ENCODE measurements at places on chromosomes 5 and 9. TPM values are rescaled to one million over a fixed set of nuclear protein-coding genes. Genes with fewer than 3 reads are reported as not detected.

SMIM15 gene
- total RNA-seq: 39.7 TPM

GRCh38 chr5:54323495-54323894 is 13.1 kb upstream of the ARL15 start:
- peaks cover 7% of the 10 kb centered on the region for H3K4me1 ChIP-seq
- DNase-seq: no peak
- no peak overlapping the region for H3K27ac ChIP-seq
- no peaks in the 10 kb centered on the region for H3K36me3 ChIP-seq

- peaks cover 19% of the 10 kb centered on the region for H3K36me3 ChIP-seq
- H3K27ac ChIP-seq: no peak overlapping the region
- H3K4me1 ChIP-seq: peaks cover 2% of the 10 kb centered on the region
- peaks cover 2% of the 10 kb centered on the region for H3K27me3 ChIP-seq
- DNase-seq: no peak
- no peak overlapping the region for H3K4me3 ChIP-seq
Measured at GRCh38 chr9:114299286-114300152, 23.4 kb upstream of the ORM1 start.

XRCC4 gene
- total RNA-seq: 5.9 TPM

RNF180 gene
- 9.1 TPM for total RNA-seq

SPAAR gene
- total RNA-seq: not detected

PCDHGA11 gene
- total RNA-seq: 12.5 TPM

ST8SIA4 gene
- total RNA-seq: 12.6 TPM

- H3K27ac ChIP-seq: no peak overlapping the region
- H3K27me3 ChIP-seq: peaks cover 2% of the 10 kb centered on the region
- H3K36me3 ChIP-seq: no peaks in the 10 kb centered on the region
- no peak overlapping the region for H3K4me3 ChIP-seq
Measured at GRCh38 chr9:124296094-124296493, 38.3 kb downstream of the NEK6 start.

GRCh38 chr5:78547731-78548615 is 100.6 kb downstream of the LHFPL2 start:
- peaks cover 7% of the 10 kb centered on the region for H3K27me3 ChIP-seq
- H3K4me1 ChIP-seq: peaks cover 9% of the 10 kb centered on the region
- no peak overlapping the region for H3K27ac ChIP-seq
- peak; percentile 53 for DNase-seq
- no peak overlapping the region for H3K4me3 ChIP-seq
- H3K36me3 ChIP-seq: peaks cover 5% of the 10 kb centered on the region

MPDZ gene
- 38.7 TPM for total RNA-seq

IFNA16 gene
- total RNA-seq: not detected

TMCO6 gene
- total RNA-seq: 12.5 TPM

ANXA1 gene
- total RNA-seq: not detected

DNA sequence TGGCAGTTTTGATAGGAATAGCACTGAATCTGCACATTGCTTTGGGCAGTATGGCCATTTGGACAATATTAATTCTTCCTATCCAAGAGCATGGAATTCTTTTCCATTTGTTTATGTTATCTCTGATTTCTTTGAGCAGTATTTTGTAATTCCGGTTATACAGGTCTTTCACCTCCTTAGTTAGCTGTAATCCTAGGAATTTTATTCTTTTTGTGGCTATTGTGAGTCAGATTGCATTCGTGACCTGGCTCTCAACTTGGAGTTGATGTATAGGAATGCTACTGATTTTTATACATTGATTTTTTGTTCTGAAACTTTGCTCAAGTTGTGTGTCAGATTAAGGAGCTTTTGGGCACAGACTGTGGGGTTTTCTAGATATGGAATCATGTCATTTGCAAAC is 24.0 kb downstream of the TMEM161B start:
- no peaks in the 10 kb centered on the region for H3K27me3 ChIP-seq
- H3K36me3 ChIP-seq: no peaks in the 10 kb centered on the region
- no peak overlapping the region for H3K4me3 ChIP-seq
- no peak for DNase-seq
- H3K4me1 ChIP-seq: peaks cover 8% of the 10 kb centered on the region

- H3K27me3 ChIP-seq: peaks cover 6% of the 10 kb centered on the region
- H3K27ac ChIP-seq: no peak overlapping the region
- H3K4me3 ChIP-seq: no peak overlapping the region
- no peaks in the 10 kb centered on the region for H3K4me1 ChIP-seq
- DNase-seq: no peak
Measured at GRCh38 chr5:128962211-128962610, 3.1 kb upstream of the SLC27A6 start.

- H3K4me3 ChIP-seq: no peak overlapping the region
- peaks cover 6% of the 10 kb centered on the region for H3K4me1 ChIP-seq
- H3K36me3 ChIP-seq: no peaks in the 10 kb centered on the region
- DNase-seq: no peak
- H3K27ac ChIP-seq: no peak overlapping the region
Measured at GRCh38 chr9:73871636-73872035, 625.5 kb upstream of the RORB start.

DNA sequence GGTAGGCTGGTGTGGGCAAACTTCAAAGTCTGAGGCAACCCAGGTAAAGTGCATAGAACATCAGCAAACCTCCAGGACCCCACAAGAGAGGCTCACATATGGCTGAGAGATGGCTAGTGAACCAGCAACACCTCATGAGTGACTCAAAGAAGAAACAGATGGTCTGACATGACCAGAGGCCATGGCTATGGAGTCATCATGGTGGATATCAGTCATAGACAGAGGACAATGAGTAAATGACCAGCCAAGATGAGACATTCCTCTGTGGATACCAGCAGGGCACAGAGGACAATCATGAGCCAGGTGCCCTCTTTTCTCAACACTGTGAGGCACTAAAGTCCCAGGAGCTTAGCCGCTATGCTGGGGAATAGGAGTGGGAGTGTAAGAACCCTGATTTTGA is 180.8 kb downstream of the RASEF start:
- no peak overlapping the region for H3K4me3 ChIP-seq
- peaks cover 4% of the 10 kb centered on the region for H3K27me3 ChIP-seq
- H3K36me3 ChIP-seq: peaks cover 5% of the 10 kb centered on the region
- no peaks in the 10 kb centered on the region for H3K4me1 ChIP-seq

DNA sequence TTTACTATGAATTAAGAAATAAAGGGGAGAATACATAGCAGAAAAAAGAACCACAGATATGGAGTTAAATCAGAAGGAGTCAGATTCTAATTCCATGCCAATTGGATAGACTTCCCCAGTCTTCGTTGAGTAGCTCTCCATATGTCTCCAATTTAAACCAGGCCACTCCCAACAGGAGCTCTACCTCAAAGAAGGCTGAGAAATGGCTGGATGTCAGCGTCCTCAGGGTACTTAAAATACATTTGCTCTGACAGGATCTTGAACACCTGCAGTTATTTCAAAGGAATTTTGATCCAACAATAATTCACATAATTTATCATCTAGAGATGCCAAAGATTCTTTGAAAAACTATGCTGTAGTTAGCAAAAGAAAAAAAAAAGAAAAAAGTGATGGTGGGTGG is 133.9 kb upstream of the FBN2 start:
- H3K27me3 ChIP-seq: peaks cover 2% of the 10 kb centered on the region
- H3K4me1 ChIP-seq: peaks cover 2% of the 10 kb centered on the region
- H3K27ac ChIP-seq: no peak overlapping the region
- no peak for DNase-seq
- peaks cover 6% of the 10 kb centered on the region for H3K36me3 ChIP-seq

DNA sequence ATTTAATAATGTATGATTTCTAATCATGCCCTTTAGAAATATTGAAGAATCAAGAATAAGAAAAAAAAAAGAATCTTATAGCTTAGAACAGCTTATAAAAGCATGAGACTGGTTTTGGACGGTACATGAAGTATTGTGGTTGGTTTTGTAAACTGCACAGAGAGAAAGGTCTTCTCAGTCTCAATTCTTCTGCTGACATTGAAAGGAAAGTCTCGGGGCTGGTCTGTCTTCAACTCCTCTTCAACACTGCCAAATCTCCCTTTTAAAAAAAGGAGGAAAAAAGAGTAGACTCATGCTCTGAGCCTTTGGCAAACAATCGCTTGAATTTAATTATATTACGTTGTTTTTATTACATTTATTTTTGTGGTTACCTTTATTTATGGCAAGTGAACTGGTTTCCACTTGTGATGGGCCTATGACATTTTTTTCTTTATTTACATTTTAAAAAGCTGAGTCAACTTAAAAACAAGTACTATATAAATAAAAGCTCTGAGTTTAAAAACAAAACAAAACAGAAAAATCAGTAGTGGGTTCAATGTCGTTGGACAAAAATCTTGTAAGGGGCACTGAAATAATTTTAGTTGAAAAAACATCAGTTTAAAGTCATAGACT is 32.8 kb upstream of the EBF1 start:
- DNase-seq: no peak
- H3K4me3 ChIP-seq: no peak overlapping the region
- peaks cover 1% of the 10 kb centered on the region for H3K27me3 ChIP-seq
- peaks cover 8% of the 10 kb centered on the region for H3K4me1 ChIP-seq
- H3K27ac ChIP-seq: no peak overlapping the region
- H3K36me3 ChIP-seq: no peaks in the 10 kb centered on the region

PCDHB12 gene
- 14.4 TPM for total RNA-seq

- H3K4me3 ChIP-seq: no peak overlapping the region
- H3K27me3 ChIP-seq: peaks cover 3% of the 10 kb centered on the region
- DNase-seq: no peak
- H3K27ac ChIP-seq: no peak overlapping the region
- H3K36me3 ChIP-seq: no peaks in the 10 kb centered on the region
- peaks cover 12% of the 10 kb centered on the region for H3K4me1 ChIP-seq
Measured at GRCh38 chr5:159112436-159112835, 12.7 kb upstream of the EBF1 start.

FBN2 gene
- 0.86 TPM for total RNA-seq

DNA sequence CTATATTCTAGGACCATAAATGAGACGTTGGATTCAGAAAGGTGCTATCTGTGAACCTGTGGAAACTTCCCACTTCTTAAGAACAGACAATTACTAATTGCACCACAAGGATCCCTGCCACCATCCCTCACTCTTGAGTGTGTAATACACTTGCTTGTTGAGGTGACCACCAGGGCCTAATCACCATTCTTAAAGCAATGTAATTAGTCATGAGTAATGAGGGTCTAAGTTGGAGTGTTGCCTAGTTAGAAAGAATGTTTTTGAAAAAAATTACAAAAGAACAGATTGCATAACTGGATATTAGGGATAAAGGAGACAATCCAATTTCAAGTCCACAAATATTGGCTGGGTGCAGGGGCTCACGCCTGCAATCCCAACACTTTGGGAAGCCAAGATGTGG is 56.9 kb upstream of the TRIO start:
- peaks cover 2% of the 10 kb centered on the region for H3K4me1 ChIP-seq
- no peak for DNase-seq
- H3K27me3 ChIP-seq: peaks cover 4% of the 10 kb centered on the region
- no peak overlapping the region for H3K27ac ChIP-seq
- H3K36me3 ChIP-seq: no peaks in the 10 kb centered on the region

PCDHGB1 gene
- total RNA-seq: 9.6 TPM

NR4A3 gene
- 4.1 TPM for total RNA-seq

GRCh38 chr9:18579536-18579935 is 105.6 kb downstream of the ADAMTSL1 start:
- H3K27ac ChIP-seq: no peak overlapping the region
- H3K27me3 ChIP-seq: no peaks in the 10 kb centered on the region
- no peak overlapping the region for H3K4me3 ChIP-seq
- H3K4me1 ChIP-seq: no peaks in the 10 kb centered on the region
- no peaks in the 10 kb centered on the region for H3K36me3 ChIP-seq

ASTN2 gene
- total RNA-seq: 134 TPM

CER1 gene
- total RNA-seq: 3.0 TPM

SOHLH1 gene
- not detected for total RNA-seq

GPX8 gene
- total RNA-seq: 2.7 TPM

GRCh38 chr9:132046456-132046855 is 33.2 kb downstream of the MED27 start:
- H3K36me3 ChIP-seq: no peaks in the 10 kb centered on the region
- peaks cover 27% of the 10 kb centered on the region for H3K4me1 ChIP-seq
- no peak overlapping the region for H3K4me3 ChIP-seq
- no peak for DNase-seq
- H3K27ac ChIP-seq: no peak overlapping the region
- peaks cover 7% of the 10 kb centered on the region for H3K27me3 ChIP-seq

- peaks cover 53% of the 10 kb centered on the region for H3K4me1 ChIP-seq
- peak overlapping the region; percentile 87 for H3K4me3 ChIP-seq
- peak overlapping the region; percentile 50 for H3K27ac ChIP-seq
- peaks cover 13% of the 10 kb centered on the region for H3K27me3 ChIP-seq
- H3K36me3 ChIP-seq: peaks cover 7% of the 10 kb centered on the region
Measured at GRCh38 chr9:135090547-135090946, 3.1 kb downstream of the OLFM1 start.
